Foreskin melanocyte (primary cell): ENCODE measurements at places on chromosomes 7 and 10.
A peak's percentile ranks its signal among the peaks of the same experiment; 100 is the strongest.

GRCh38 chr7:75650681-75651080, 88.1 kb downstream of the HIP1 start:
- no peak for DNase-seq

- no peak for DNase-seq
Measured at GRCh38 chr7:22871661-22872060, 49.0 kb upstream of the TOMM7 start.

GRCh38 chr7:94398841-94399240, 4.1 kb downstream of the COL1A2 start:
- no peak for DNase-seq

GRCh38 chr7:69095649-69096048, 502.6 kb upstream of the AUTS2 start:
- no peak for DNase-seq

DNA sequence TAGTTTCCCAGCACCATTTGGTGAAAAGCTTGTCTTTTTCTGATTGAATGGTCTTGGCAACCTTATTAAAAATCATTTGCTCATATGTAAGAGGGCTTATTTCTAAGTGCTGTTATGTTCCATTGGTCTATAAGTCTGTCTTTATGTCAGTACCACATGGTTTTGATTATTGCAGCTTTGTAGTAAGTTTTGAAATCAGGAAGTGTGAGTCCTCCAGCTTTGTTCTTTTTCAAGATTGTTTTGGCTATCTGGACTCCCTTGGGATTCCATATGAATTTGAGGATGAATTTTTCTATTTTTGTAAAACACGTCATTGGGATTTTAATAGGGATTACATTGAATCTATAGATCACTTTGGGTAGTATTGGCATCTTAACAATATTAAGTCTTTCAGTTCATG, 5.4 kb downstream of the KIF11 start:
- DNase-seq, result no peak

GRCh38 chr10:85651497-85651882, 715.1 kb downstream of the GRID1 start:
- no peak for DNase-seq

- no peak for DNase-seq
Measured at GRCh38 chr7:86911659-86912058, 147.8 kb downstream of the ELAPOR2 start.

GRCh38 chr10:123146894-123147634, 872 bp upstream of the HMX2 start:
- no peak for DNase-seq

- peak; percentile 37 for DNase-seq
Measured at GRCh38 chr7:76020031-76020714, 25.8 kb upstream of the TMEM120A start.

DNA sequence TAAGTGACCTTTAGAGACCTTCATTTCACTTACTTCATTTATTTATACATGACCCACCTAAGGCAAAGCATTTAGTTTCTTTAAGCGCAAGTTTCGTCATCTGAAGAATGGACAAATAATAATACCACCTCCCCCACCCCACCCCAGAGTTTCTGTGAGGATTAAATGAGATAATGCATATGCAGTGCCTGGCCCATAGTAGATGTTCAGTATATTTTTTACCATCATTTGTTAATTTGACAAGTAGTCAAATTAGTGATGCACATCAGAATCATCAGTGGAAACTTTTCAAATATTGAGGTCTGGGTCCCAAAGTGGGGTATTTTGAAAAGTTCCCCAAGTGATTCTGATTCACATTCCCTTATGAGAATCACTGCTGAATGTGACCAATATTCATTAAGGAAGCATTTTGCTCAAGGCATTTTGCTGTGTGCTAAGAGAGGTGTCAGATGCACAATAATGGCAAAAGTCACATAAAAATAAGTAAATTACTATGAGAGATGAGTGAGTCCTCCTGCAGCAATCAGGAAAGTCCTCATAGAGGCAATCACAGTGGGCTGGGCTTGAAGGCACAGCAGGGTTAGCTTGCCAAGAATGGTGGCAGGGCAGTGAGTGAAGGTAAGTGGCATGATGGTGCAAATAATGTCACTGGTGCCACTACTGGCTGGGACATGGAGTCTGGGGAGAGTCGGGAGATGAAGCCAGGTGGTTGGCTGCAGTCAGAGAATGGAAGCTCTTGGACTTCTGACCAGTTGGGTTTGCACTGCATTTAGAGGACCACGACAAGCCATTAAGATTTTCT, 244.1 kb downstream of the PTEN start:
- DNase-seq, result no peak

DNA sequence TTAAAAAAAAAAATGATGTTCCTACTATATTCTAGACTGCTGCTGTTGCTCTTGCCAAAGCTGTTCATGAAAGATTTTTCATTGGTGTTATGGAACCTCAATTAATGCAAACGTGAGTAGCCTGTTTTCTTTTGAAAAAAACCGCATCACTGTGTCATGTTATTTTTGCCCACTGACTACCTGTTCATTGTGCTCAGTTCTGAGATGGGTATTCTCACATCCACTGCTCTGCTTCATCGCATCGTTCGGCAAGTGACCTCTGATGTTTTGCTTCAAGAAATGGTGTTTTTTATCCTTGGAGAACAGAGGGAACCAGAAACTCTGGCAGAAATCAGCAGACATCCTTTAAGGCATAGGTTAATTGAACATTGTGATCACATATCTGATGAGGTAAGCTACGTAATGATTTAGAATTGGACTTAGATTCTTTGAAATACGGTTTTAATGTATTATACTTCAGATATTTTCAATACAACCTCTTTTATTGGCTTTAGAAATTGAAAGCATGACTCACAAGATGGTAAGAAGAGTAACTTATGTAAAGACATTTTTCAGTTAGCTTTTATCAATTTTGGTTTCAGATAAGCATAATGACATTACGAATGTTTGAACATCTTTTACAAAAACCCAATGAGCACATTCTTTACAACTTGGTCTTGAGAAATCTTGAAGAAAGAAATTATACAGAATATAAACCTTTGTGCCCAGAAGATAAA, 24.6 kb downstream of the FHIP2A start:
- DNase-seq, result no peak

GRCh38 chr7:110591341-110591740, 499.6 kb upstream of the LRRN3 start:
- DNase-seq, result no peak

DNA sequence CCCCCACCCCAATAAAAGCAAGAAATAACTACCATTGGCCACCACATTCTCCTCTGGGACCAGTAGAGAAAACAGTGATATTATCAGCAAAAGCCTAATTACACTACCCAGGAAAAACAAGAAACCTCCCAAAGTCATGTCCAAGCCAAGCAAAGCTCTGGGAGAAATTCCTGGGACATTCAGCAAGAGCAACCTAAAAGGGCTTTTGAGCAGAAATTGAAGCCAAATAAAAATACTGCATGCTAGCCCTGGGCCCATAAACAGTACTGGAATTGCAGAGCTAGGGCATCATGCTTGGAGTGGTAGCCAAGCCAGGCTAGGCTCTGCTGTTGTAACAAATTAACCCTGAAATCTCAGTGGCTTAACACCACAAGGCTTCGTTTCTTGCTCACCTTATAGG, 347.9 kb downstream of the LRMDA start:
- no peak for DNase-seq

DNA sequence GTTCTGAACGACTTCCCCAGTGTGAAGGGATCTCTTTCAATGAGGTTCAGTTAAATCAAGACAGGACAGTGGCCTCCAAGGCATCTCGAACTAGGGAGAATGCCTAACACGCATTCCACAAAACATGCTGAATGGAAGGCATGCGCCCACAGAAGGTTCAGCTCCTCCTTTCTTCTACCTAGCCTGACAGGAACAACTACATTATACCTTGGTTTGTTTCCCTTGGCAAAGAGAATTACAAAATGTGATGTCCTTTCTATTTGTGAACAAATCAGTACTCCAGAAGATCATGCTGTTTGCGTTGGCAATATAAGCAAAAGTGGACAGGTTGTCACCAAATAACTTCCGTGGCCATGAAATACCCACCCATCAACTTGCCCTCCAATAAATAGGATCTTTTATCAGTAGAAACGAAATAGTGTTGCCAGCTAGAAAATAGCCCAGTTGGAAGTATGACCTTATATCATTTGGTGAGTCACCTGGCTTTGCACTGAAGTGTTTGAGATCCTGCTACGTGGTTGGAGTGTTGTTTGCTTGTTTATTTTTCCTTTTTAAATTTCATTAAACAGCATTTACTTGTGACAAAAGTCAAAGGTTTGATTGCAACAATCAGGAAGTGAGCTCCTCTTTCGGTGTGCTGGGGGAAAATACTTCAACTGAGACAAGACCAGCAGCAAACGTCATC, 117.0 kb upstream of the FAM204A start:
- DNase-seq, result no peak

GRCh38 chr7:25842201-25842733, 309.7 kb upstream of the NFE2L3 start:
- DNase-seq, result no peak

DNA sequence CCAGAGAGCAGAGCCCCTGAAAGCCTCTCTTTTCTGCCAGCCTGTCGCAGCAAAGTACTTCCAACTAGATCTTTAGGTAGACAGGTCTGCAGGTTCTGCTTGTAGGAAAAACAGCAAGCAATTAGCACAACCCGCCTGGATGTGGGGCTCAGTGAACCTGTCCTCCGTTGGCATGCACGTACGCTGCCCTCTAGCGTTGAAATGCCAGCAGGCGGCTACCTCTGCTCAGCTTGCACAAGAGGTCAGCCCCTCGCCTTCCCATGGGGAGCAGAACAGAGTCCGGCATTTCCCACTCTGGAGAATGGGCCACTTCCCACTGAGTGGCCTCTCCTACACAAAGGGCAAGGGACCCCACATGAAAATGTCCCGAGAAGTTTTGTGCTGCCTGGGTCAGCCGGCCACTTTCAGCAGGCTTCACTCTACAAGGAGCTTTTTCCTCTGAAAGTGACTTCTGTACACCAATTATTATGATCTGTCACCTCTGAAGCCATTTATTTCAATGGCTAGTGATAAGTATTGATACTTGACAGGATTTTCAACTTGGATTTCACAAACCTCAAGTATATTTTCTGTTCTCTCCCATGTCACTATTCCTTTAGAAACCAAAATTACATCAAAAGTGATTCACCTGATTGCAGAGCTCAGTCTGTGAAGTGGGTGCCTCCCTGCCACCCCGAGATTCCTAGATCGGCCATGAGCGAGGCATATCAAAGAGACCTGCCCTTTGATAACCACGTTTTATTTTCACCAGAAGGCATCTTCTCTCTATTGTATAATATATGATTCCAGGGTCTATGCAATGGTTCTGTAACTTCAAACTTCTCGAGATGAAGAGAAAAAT, 56.7 kb downstream of the JCAD start:
- peak; percentile 14 for DNase-seq

- no peak for DNase-seq
Measured at GRCh38 chr7:138468244-138469123, 8.4 kb downstream of the TRIM24 start.

GRCh38 chr10:131899116-131899690, 1.6 kb upstream of the PPP2R2D start:
- no peak for DNase-seq

GRCh38 chr7:7764520-7765396, 46.4 kb upstream of the RPA3 start:
- no peak for DNase-seq

DNA sequence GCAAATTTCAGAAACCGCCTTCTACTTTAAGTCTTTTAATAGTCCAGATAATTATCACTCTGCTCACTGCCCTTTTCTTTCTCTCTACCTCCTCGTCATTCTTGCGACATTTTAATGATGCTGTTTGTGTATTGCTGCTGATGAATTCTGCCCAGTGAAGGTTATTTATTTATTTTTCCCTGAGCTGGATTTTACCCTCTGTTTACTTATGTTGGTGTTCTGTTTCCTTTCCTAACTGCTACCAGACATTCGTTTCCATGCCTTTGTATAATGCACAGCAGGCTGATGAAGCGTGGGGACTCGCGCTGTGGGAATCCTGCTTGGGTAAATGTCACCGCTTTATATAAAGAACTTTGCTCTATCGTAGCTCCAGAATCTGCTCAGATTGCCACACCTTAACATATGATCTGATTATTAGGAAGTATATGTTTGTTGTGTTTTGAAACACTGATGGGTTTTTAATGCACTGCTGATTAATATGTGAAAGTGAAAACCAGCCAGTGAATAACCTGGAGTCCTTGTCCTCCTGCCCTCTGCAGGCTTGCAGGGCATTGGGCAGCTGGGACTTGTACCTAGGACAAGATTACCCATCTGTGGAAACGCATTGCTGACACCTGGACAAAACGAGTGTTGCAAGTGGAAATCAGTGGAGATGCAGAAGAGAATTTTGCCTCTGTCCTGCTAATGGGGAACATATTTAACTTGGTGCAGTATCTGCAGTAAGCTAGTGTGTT, 291.5 kb downstream of the SDK1 start:
- no peak for DNase-seq

DNA sequence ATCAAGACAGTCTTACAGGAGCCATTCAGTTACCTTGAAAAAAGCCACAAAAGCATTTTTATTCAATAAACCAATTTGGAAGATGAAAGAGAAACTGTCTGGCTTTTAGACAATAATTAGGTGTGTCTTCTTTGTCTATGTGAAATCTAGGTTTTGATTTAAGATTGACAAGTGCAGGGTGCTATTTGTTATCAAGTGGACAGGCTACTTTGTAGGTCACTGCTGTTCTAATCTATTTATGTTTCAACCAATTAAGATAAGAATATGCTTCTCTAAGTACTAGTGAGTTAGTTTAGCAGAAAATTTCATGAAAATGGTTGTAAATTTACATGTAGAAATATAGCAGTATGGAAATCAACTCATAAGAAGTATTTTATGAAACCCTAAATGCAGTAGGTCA, 177.5 kb downstream of the CACNA2D1 start:
- DNase-seq, result no peak
